ENCODE measurements at places on chromosomes 2 and 18.

- no peak for DNase-seq
Measured at GRCh38 chr18:48238206-48238605, 171.0 kb downstream of the ZBTB7C start.

GRCh38 chr18:26406324-26406723 is 142.0 kb downstream of the KCTD1 start:
- no peak for DNase-seq

DNA sequence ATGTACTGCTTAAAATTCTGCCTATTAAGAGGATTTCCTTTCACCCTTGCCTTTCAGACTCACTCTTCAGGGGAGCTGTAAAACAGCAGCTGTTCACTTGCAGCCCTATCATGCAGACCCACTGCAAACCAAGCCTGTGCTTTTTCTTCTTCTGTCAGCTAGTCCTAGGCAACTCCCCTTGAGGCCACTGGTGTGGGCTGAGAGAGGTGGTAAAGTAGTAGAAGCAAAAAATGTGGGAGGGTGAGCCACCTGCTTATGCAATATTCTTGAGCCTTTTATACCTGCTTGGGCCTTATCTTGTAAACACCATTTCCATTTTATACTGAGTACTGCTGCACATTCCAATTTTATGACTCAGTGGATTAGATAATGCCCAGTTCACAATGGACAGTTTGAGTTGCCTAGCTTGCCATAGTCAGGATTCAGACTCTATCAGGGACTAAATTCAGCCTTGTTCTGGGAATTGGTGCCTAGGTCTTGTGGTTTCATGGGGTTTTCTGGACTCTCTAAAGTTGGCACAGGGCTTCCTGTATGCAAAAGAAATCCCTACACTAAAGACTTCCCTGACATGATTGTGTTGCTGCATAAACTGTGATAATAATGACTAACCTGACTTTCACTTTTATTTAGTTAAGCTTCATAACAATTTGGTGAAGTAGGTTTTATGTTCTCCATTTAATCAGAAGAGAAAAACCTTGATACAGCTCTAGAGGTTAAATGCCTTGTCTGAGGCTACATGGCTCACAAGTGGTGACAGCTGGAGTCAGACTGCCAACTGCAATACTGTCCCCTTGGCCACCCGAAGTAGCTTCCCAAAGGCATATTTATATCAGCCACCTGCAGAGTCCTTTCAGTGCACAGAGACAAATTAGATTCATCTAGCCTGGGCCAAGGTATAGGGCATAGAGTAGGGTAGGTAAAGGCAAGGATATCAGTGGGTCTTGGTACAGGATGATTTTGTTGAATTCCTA is 47.4 kb upstream of the KDM3A start:
- no peak for DNase-seq

- DNase-seq: no peak
Measured at GRCh38 chr2:23283653-23284052, 101.3 kb upstream of the KLHL29 start.

DNA sequence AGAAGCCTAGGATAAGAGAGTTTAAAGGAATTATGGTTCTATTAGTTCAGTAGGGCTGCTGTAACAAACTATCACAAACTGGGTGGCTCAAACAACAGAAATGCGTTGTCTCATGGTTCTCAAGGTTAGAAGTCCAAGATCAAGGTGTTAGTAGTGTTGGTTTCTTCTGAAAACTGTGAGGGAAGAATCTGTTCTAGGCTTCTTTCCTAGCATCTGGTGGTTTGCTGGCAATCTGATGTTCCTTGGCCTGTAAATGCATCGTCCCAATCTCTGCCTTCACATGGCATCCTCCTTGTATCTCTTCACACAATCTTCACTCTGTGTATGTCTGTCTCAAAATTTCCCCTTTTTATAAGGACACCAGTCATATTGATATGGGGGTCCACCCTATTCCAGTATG is 76.3 kb downstream of the MDH1 start:
- no peak for DNase-seq

DNA sequence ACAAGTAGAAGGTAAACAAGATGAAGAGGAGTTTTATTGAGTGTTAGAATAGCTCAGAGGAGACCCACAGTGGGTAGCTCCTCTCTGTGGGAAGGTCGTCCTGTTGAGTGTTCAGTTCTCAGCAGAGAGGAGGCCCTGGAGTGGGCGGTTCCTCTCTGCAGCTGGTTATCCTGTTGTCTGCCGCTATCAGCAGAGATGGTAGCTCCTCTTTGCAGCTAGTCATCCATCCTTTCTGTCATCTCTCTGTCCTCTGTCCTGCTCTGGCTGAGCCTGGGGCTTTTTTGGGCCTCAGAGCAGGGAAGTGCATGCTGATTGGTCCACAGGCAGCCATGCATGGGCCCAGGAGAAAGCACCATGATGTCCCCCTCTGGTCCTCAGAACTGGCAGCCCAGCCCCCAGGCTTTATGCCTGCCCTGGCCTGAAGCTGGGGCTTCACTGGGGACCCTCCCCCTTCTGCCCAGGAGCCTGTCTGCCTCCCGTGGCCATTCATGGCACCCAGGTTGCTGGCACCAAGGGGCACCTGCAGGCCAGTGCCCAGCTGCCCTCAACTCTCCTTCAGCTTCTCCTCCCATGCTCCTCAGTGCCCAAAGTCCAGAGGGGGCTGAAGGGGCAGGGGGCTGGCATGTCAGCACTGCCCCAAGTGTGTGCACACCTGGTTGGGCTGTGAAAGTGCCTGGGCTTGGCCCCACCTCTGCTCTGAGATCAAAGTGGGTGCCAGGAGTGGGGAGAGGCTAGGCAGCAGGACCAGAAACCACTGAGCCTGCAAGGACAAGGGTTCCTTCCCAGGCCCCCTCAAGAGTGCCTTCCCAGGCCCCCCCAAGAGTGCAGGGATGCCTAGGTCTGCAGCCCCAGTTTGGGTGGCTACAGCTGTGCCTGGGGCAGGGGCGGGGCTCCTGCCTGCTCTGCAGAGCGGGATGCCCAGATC is 98.7 kb downstream of the TWIST2 start:
- no peak for DNase-seq
